ENCODE measurements at places on chromosomes 4 and X.

DNA sequence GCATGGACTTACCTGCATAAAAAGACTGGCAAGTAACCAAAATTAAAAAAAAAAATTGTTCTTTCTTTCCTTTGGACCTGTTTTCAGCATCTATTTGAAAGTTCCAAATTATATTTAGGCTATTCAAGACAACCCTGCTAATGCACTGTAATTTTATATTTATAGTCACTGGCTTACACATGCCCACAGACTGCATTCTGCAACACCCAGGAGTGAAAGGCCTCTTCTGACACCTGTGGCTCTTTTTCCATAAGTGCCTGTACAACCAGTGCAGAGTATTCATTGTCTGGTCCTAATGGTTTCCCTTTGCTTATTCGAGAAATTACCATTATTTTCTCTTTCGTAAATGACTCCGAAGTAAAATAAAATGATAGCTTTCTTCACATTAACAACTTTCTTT is 143.3 kb downstream of the RNF150 start:
- no peak for DNase-seq

DNA sequence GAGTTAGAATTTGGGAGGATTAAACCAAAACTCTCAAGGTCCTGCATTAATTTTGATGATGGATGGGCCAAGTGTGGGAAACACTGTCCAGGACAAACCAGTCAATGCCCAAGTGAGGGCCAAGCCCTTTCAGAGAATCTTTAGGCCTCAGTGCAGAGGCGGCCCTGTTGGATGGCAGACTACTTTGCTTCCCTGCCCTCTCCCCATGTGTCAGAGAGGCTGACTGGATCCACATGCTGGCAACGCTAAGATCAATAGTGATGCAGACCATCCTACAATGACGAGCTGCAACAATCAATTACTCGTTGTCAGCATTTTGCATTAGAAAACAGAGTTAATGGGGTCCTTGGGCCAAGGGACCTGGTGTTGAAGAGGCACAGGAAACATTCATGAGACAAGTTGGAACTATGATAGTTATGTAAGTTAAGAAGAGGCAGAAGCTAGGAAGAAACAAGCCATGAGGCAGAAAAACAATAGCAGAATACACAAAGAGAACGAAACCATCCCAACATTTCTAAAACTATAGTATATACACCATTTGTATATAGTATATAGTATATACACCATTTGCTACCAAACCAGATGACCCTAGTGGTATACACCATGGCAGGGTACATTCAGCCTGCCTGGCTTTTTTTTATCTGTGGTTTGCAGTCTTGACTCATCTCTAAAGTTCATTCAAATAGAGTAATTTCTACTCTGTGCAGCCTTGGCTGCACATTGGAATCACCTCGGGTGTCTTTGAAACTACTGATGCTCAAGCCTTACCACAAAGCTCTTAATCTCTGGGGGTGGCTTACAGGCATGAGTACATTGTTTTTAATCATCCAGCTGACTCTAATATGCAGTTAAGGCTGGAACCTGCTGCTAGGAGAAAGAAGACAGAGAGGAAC is 147.7 kb upstream of the GYPA start:
- no peak for DNase-seq

GRCh38 chr4:96099031-96099430 is 259.1 kb downstream of the PDHA2 start:
- no peak for DNase-seq

GRCh38 chr4:182155806-182156205 is 87.4 kb upstream of the TENM3 start:
- no peak for DNase-seq

DNA sequence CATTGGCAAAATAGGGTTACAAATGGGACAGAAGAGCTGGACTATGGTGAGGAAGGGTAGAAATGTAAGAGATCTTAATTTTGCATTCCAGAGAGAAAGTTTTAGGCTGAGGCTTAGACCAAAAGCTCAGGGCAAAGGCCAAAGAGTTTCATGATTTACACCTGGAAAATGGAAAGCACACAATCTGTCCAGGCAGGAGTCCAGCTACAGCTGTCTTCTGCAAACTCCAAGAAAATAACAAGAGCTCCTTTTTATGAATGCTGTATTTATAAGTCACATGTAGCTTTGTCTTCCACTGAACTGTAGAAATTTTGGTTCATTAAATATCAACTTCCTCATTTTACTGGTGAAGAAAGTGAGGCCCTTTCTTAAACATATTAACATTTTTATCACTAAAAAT is 288.0 kb upstream of the ATOH1 start:
- no peak for DNase-seq

DNA sequence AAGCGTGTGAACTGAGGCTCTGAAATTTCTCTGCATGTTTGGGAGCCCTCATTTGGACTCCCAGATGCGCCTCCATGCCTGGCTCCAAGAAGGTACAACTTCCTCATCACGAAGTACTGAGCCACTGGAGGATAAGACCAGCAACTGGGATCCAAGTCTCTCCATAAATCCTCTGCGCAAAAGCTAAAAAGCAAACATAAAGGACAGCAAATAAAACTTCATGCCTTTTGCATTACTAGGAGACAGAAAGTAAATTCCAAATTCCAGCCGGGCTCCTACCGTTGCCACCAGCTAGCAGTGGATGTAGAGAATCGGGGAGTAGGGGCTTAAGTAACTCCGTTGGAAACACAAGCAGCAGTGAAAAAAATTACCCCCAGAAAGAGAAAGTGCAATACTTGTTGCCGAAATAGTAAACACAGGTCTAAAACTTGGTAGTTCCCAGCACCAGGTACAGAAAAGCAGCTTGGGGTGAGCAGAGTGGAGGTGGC is 477.1 kb upstream of the TENM3 start:
- DNase-seq, result no peak

- no peak for DNase-seq
Measured at GRCh38 chrX:65997978-65998717, 41.7 kb downstream of the VSIG4 start.

GRCh38 chr4:161714022-161714751 is 449.6 kb downstream of the FSTL5 start:
- DNase-seq, result no peak

DNA sequence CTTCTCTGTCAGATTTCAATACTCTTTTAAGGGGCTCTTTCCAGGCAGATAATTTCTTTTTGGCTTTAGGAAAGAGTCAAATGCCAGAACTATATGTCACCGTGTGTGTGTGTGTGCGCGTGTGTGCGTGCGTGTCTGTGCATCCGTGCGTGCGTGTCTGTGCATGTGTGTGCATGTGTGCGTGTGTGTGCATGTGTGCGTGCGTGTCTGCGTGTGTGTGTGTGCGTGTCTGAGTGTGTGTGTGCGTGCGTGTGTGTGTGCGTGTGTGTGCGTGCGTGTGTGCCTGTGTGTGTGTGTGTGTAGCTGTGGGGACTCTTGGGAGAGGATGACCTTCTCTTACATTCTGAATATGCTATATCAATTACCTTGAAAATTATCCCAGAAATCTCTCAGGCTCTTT is 441.6 kb downstream of the SLITRK2 start:
- no peak for DNase-seq

DNA sequence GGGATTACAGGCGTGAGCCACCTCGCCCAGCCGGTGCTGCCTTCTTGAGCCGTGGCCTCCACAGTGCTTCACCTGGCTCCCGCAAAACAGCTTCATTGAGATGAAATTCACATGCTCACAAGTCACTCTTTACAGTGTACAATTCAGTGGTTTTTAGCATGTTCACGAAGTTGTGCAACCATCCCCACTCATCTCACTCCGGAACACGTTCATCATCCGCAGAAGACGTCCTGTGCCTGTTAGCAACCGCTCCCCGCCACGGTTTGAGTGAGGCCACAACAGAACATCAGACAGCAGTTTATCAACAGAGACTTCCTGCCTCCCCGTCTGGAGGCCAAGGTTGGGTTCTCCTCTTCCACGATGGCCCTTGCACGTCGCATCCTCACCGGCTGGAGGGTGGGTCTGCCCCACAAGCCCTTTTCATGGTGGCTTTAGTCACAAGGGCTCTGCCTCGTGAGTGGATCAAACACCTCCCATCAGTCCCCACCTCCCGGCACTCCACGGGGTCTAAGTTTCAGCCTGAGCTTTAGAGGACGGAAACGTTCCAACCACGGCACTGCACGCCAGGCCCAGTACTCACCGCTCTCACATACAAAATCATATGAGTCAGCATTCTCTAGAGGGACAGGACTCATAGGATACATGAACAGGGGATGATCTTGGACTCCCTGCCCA is 29.6 kb upstream of the SPON2 start:
- DNase-seq, result peak; percentile 69

- DNase-seq, result no peak
Measured at GRCh38 chrX:68912113-68912512, 83.3 kb downstream of the EFNB1 start.

GRCh38 chr4:10347815-10348214 is 109.4 kb downstream of the ZNF518B start:
- DNase-seq, result no peak

DNA sequence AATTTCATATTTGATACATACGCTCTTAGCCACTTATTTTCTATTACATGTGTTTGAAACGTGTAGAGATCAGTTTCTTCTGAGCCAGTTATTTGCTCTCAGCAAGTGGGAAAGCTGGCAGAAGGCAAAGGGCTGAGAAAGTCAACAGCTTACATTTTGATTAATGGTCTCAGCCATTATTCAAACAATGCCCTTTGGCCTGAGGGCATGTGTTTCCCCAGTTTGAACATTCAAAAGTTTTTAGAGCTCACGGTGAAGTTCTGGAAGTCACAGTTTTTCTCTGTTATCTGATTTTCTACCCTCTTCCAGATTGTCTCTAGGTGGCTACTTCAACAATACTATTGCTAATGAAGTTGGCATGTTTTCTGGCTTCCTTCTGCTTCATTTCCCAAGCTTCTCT is 591.8 kb upstream of the CPEB2 start:
- DNase-seq, result no peak

DNA sequence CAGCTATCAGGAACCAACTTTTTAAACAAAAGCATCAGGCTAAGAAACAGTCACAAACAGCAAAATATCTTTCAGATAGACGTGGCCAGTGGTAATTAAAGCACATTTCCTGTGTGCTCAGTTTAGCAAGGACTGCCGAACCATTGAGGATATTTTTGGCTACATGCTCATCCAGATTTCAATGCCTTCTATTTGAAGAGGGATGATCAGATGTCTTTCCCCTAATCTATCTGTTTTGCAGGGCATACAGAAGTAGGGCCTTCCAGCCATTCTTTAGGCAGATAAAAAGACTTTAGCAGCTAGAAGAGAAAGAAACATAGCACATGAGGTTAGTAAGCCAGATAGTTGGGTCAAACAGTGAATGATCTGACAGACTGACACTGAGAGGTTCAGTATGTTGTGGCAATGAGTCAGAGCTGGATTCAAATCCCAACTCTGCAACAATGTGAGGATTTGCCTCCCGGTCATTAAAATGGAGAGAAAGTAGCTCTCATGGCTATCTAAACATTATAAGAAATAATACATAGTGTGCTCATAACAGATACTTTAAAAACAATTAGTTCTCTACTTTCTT is 100.0 kb upstream of the PRKG2 start:
- DNase-seq, result no peak

GRCh38 chr4:42628740-42629139 is 28.2 kb downstream of the ATP8A1 start:
- no peak for DNase-seq

GRCh38 chr4:38442073-38442788 is 221.8 kb upstream of the KLF3 start:
- DNase-seq, result no peak

- no peak for DNase-seq
Measured at GRCh38 chr4:42150653-42151567, 1.5 kb downstream of the BEND4 start.

- DNase-seq, result no peak
Measured at GRCh38 chr4:107826421-107826980, 1.8 kb downstream of the SGMS2 start.

DNA sequence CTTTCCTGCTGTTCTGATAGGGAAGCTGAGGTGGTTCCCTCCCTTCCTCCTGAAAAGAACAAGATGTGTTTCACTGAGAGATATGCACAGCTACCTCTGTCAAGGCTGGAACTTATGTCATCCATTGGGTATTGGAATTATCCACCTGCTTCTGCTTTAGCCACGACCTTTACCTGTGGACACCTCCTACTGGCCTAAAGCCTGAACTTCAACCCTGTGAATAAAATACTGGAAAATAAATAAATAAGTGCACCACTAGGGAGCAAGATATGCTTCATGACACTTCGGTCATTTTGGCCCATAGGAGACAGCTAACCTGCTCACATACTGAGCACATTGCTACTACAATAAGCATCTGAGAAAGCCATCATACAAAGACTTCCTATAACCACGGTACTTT is 419.9 kb upstream of the NWD2 start:
- no peak for DNase-seq

GRCh38 chr4:147739239-147739823 is 7.4 kb downstream of the ARHGAP10 start:
- DNase-seq, result no peak

DNA sequence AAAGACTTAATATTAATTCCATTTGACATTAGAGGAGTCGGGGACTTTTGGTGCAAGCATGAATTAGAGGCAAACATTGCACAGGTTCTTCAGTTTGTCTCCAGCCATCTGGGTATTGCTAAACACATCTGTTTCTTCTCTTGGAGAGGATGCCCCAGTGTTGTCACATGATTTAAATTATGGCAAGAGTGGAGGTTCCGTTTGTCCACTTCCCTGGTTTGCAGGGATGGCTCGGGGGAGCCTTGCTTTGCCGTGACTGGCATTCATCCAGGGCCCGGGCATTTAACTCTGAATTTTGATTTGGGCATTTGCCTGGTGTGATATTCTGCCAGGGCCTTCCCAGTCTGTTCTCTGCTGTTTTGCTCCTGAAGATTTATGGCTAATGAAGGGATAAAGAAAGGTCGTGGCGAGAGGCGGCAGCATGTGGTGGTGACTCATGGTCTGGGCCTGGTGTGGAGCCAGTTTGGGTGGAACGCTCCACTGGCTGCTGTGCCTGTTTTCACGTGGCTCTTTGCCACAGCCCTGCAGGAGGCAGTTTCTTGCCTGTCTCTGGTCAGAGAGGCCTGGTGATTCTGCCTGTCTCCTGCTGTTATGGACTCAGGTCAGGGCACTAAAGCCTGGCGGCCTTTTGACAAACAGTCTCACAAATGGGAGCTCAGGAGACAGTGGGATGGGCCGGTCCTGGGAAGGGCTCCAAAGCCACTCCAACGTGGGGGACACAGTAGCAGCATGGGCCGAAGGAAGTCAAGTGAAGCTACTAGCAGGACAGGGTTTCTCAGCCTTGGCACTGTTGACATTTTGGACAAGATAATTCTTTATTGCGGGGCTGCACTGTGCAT is 99.4 kb upstream of the PGRMC2 start:
- no peak for DNase-seq

- DNase-seq, result no peak
Measured at GRCh38 chr4:86184901-86185285, 175.0 kb downstream of the MAPK10 start.

DNA sequence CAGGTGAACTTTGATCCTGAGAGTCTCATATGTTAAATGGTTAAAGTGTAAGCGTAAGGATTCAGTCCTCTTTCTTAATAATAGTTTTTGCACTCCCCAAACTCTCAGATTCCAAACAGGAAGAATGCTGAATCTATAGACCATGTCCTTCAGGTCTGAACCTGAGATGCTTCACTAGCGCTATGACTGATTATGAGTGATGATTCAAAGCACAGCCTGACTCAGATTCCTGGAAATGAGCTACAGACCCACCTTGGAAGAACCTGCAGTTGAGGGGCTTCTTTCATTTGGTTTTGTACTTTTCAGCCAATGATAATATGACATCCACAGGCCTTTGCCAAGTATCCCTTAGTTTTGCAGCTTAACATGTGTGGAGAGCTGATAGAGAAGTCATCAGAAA is 1.4 kb downstream of the EDNRA start:
- DNase-seq, result no peak
